Neural crest cell (in vitro differentiated cells): ENCODE measurements at places on chromosomes 3 and 15. TPM values are rescaled to one million over a fixed set of nuclear protein-coding genes. Genes with fewer than 3 reads are reported as not detected.

- peak; percentile 6 for DNase-seq
Observed at GRCh38 chr15:95557226-95558046, 773.1 kb upstream of the NR2F2 start.

- DNase-seq = peak; percentile 40
Observed at GRCh38 chr3:38627956-38628355, 21.5 kb downstream of the SCN5A start.

- no peak for DNase-seq
Observed at GRCh38 chr15:90009301-90010022, 8.3 kb downstream of the ZNF710 start.

Gene PLSCR4
- 1.0 and 1.1 TPM in 2 replicates for total RNA-seq

DNA sequence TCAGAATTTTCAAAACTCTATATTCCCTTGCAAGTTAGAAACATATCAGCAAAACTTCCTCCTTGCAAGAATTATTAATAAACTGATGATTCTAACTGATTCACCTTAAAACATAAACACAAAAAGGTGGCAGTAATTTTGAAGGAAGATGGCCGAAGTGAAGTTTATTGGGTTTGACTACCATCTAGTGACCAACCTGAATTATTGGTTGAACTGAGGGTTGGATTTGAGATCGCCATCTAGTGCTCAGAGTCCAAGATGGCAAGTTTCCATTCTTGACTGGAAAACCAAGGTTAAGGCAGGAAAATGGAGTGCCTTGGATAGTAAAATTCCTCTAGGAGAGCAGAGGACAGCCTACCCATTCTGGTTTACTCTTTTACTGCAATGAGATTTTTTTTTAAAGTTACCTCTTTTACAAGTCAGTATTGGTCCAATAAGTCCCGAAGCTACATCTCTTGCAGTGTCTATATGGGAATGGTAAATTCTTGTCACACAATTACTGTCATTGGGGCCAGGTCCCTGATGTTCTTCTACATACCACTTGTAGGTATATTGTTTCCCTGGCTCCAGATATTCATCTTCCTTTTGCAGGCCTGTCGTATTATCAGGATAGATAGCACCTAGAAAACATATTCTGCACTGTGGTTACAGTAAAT, 51.6 kb upstream of the CP start:
- DNase-seq = peak; percentile 29

Gene TMC3
- not detected in 2 replicates for total RNA-seq

Gene LMAN1L
- not detected in 2 replicates for total RNA-seq

Gene SLCO3A1
- total RNA-seq = 6.1 and 6.3 TPM in 2 replicates

DNA sequence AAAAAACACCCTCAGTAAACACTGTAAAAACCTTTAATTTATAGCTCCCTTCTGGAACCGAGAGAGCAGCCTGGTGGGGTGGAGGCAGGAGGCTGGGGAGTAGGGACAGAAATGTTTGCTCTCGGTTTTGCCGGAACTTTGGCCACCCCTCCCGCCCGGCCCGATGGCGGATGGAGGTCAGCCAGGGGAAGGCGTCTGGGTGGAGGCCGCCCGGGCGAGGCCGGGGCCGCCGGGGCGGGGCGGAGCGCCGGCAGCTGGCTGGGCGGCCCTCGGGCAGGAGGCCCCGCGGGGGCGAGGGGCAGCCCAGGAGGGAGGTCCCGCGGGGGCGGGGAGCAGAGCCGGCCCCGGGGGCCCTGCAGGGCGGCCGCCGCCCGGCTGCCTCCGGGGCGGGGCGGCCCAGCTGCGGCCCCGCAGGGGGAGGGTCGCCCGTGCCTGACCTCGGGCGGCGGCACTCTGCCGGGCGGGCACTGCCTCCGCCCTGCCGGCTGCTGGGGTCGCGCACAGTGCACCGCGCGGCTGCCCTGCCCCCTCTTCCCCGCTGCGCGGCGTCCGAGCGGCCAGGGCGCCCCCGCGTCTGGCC, 829 bp upstream of the SKIL start:
- peak; percentile 67 for DNase-seq

Gene TLNRD1
- total RNA-seq = 30.6 and 31.7 TPM in 2 replicates

- DNase-seq = no peak
Observed at GRCh38 chr3:49725906-49726681, 2.3 kb upstream of the GMPPB start.

DNA sequence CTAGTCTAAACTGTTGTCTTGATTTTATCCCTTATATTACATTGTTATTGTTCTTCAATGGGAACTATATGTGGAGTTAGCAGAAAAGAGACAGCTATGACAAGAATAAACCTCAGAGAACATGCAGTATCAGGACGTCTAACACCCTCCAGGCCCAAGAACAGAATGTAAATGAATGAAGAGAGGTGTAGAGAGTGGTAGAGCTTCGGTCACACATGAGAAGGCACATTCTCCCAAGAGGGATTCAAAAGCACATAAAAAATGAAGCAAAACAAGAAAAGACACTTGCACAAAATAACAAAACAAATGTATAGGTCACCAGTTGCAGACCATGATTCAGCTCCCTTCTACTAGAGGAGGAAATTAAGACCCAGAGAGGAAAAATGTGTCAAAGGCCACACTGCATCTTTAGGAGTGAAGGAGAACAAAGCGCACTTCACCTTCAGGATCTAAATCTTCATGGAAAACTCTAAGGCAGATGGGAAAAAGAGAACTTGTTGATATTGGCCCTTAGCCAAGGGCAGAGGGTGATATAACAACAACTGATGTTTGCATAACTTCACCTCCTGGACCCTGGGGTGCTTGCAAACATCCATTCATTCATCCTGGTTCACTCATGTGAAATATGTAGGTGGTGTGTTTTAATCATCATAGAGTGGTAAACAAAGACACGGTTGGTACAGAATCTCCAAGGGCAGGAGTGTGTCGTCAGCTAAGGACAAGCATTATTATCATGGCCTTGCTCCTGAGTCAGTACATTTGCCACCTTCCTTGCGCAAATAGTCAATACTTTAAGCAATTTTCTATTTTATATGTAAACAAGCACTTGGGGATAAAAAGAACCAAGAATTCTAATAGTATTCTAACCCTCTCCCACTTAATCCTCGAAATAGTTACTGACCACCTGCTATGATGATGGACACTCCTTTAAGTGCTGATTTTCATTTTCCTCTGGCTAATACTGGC, 8.8 kb downstream of the NEK10 start:
- no peak for DNase-seq

- DNase-seq = no peak
Observed at GRCh38 chr3:52439426-52440248, 5.3 kb downstream of the SEMA3G start.

DNA sequence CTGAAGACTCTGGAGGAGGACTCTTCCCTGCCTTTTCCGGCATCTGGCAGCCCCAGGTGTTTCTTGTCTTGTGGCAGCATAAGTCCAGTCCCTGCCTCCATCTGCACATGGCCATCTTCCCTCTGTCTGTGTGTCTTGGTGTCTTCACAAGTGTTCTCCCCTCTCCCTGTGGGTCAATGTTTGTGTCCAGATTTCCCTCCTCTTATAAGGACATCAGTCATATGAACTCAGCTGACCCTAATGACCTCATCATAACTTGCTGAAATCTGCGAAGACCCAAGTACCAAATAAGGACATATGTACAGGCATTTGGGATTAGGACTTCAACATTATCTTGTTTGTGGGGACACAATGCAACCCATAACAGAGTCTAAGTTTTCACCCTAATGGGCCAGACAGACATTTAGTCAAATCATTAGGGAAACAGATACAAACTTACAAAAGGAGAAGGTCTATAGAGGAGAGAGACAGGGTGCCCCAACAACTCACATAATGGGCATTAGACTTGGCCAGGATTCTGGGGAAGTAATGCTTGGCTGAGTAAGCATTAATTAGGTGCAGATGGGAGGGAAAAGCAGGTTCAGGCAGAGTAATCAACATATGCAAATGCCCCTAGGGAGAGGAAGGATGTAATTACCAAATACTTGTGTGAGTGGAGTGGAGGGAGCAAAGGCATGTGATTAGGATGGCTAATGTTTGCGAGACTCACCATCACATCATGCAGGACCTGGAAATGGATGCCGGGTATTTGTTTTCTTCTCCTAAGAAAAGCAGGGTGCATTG, 372.8 kb upstream of the TBL1XR1 start:
- no peak for DNase-seq

Gene RLBP1
- 5.7 and 6.3 TPM in 2 replicates for total RNA-seq

GRCh38 chr3:2947536-2947935, 162.6 kb downstream of the IL5RA start:
- no peak for DNase-seq

Gene NR1D2
- 8.6 and 10.0 TPM in 2 replicates for total RNA-seq

GRCh38 chr3:70550723-70551319, 238.4 kb upstream of the MDFIC2 start:
- peak; percentile 40 for DNase-seq

GRCh38 chr3:169868369-169868768, 1.4 kb downstream of the LRRC31 start:
- DNase-seq = no peak

DNA sequence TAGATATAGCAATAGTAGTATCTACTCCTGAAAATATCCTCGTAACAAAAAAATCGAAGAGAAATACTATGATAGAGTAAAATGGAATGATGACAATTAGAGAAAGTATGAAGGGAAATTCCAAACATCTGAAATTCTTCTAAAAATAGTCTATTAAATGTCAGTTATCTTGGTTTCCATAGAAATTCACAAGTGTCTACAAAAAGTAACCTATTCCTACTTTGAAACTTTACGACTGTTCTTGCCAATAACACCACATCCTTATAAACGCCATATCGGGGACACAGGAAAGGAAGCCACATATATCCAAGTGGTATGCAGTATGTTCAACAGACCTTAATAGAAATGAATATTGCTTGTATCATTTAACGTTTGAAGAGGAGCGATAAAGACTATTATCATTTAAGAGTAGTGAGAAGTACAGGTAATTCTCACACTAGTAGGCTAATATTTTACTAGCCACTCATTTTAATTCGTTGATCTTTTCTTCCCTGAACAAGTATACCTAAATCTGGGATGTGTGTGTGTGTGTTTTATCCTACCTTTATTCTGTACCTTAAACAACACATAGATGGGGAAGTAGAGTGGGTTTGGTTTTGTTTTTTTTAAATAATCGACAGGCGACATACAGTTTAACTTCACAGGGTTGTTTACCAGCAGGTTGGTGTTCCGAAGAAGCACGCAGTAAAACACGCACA, 1.2 kb downstream of the GPR176 start:
- DNase-seq = no peak

DNA sequence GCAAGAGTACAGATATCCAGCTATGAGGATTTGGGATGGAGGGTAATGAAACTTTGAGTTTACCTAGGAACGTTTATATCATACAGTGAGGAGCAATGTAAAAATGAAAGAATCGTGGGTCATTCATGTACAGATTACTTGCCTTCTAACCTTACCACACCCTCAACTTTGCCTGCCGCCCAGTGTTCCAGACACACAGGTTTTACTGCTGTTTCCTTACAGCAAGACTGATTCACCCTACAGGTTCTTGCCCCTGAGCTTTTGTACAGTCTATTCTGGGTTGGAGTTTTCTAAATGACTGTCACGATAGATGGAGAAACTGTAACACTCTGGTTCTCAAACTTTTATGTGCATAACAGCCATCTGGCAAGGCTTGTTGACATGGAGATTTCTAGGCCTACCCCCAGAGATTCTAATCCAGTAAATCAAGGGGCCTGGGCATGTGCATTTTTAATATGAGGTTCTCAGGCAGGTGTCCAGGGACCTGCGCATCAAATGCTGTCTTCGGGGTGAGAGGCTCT, 6.6 kb upstream of the TPRG1 start:
- DNase-seq = no peak

GRCh38 chr3:194390835-194391234, 8.2 kb downstream of the GP5 start:
- DNase-seq = no peak

- no peak for DNase-seq
Observed at GRCh38 chr3:194984066-194984465, 286.9 kb downstream of the XXYLT1 start.

- DNase-seq = no peak
Observed at GRCh38 chr15:66956672-66957430, 108.6 kb upstream of the SMAD3 start.

DNA sequence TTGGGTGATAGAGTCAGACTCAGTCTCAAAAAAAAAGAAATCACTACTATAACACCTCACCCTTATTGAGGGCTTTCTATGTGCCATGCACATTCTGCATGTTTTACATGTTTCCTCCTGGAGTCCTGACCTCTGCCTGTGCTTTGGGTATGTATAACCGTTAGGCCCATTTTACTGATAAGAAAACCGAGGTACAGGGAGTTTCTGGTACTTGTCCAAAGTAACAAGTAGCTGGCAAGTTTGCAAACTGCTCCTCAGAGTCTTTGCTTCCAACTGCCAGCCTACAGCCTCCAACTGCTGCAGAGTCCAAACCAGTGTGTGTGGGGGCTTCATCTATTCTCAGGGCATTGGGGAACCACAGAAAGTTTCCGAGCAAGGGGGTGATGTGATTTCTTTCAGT, 3.7 kb upstream of the GNAI2 start:
- no peak for DNase-seq

Gene SAMMSON
- total RNA-seq = not detected in 2 replicates

DNA sequence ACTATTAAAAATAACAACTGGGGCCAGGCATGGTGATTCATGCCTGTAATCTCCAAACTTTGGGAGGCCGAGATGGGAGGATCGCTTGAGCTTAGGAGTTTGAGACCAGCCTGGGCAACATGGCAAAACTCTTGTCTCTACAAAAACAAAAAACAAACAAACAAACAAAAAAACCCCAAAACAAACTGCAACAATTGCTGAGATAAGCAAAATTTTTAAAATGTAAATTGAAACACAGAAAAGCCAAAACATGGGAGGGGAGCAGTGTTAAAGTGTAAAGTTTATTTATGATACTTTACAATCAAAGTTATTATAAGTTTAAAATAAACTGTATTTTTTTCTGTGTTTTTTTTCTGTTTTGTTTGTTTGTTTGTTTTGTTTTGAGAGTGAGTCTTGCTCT, 207.7 kb downstream of the PCCB start:
- DNase-seq = no peak

DNA sequence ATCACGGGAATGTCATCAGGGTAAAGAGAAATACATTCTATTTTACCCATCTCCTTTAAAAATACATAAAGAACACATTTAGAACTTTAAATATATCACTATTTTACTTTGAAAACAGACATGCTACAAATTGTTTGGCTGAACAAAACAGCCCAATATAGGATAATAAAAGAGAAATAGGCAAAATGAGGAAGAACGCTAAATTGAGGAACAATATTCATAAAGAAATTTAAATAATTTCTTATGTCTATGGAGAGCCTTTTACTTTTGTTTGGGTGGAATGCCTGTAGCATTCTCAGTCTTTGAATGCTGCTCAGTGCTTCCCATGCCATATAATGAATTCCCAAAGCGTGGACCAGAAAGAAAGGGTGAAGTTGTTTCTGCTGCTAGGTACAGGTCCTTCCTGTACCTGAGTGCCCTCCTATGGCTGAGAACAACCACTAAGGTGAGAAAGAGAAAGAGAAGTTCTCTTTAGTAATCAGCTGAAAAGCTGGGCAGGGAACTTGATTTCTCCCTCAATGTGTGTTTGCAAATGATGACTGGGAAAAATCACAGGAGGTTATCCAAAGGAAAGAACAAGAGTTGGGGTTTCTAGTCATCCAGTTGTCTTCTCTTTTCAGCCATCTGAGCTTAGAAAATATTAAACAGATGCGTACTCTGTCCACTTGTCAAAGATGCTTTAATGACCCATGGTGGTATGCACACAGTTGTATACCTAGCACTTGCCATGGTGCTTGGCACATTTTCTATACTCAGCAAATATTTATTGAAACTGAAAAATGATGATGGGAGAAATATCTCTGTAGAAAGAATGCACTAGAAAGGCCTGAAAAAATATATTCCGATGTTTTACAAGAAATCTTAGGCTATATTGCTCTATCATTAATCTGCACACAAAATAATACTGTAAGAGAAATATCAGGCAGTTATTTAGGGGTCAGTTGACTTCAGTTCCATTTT, 404.6 kb downstream of the TIGIT start:
- no peak for DNase-seq

Gene SCN5A
- 0.41 and 1.2 TPM in 2 replicates for total RNA-seq

GRCh38 chr3:197028728-197029510, 698 bp downstream of the MELTF start:
- DNase-seq = no peak
